ENCODE measurements at places on chromosomes 11 and 22. TPM values are rescaled to one million over a fixed set of nuclear protein-coding genes. Genes with fewer than 3 reads are reported as not detected.

GRCh38 chr22:19942157-19943081 is 801 bp upstream of the TXNRD2 start:
- H3K36me3 ChIP-seq: peaks cover 4% of the 10 kb centered on the region
- peaks cover 28% of the 10 kb centered on the region for H3K4me1 ChIP-seq
- H3K27me3 ChIP-seq: no peaks in the 10 kb centered on the region
- no peak for DNase-seq

GRCh38 chr11:125091247-125091876 is 20.1 kb downstream of the TMEM218 start:
- no peak for DNase-seq
- H3K27ac ChIP-seq: no peak overlapping the region
- no peaks in the 10 kb centered on the region for H3K27me3 ChIP-seq
- peaks cover 2% of the 10 kb centered on the region for H3K4me1 ChIP-seq

- H3K4me1 ChIP-seq: no peaks in the 10 kb centered on the region
- no peak overlapping the region for H3K4me3 ChIP-seq
- no peaks in the 10 kb centered on the region for H3K36me3 ChIP-seq
Measured at GRCh38 chr11:41403458-41403857, 56.0 kb downstream of the LRRC4C start.

DNA sequence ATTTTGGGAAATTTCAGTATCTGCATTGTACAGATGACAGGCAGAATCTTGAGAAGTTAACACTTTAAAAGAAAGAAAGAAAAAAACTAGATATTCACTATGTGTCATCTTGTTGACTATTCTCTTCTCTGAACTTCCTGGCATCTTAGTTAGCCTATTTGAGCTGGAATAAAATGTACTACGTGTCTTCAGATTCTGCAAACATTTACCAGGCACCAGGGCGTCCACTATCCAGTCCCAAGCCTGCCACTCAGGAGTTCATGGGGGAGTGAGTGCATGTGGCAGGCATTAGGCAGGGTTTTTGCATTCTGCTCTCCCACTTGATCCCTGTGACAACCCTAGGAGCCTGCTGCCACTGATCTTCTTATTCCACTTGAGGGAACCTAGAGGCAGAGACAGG is 25.0 kb downstream of the TIMP3 start:
- no peaks in the 10 kb centered on the region for H3K27me3 ChIP-seq
- no peak overlapping the region for H3K4me3 ChIP-seq
- H3K36me3 ChIP-seq: no peaks in the 10 kb centered on the region

DNA sequence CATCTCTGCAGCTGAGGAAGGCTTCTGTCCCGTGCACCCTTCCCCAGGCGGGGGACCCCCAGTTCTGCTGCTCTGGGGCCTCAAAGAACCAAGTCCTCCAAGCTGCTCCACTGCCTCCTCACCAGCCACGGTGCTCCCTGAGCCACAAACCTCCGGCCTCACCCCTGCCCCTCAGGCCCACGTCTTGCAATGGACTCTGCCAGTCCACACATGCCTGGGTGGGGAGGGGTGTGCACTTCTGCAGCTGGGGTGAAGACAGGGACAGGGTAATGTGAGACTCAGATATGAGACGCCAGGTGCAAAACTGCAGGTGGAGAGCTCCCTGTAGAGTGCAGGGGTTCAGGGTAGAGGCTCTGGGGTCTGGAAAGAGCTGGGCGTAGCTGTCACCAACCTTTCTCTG is 3.2 kb upstream of the PTDSS2 start:
- no peaks in the 10 kb centered on the region for H3K36me3 ChIP-seq
- DNase-seq: peak; percentile 41
- no peak overlapping the region for H3K4me3 ChIP-seq
- peaks cover 4% of the 10 kb centered on the region for H3K27me3 ChIP-seq

DNA sequence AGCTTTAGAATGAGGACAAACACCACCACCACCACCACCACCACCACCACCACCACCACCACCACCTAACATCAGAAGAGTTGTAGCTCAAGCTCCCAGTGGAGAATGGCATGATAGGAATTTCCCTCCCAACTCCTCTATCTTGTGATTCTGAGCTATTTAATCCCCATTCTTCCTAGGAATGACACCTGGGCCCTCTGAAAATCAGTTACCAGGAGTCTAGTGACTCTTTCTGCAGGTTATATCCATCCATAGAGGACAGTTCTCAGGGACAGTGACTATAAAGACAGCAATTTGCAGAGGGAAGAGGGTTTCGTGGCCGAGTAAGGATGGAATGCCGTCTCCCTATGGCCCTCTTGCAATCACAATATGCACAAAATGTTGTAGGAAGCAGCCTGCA is 27.8 kb downstream of the MYH9 start:
- no peak for DNase-seq
- H3K27me3 ChIP-seq: no peaks in the 10 kb centered on the region
- H3K27ac ChIP-seq: peak overlapping the region; percentile 80
- no peak overlapping the region for H3K4me3 ChIP-seq

GRCh38 chr11:38006466-38006865 is 1408.4 kb upstream of the RAG2 start:
- no peak for DNase-seq
- no peak overlapping the region for H3K27ac ChIP-seq
- H3K4me1 ChIP-seq: no peaks in the 10 kb centered on the region
- no peaks in the 10 kb centered on the region for H3K27me3 ChIP-seq
- no peaks in the 10 kb centered on the region for H3K36me3 ChIP-seq

DNA sequence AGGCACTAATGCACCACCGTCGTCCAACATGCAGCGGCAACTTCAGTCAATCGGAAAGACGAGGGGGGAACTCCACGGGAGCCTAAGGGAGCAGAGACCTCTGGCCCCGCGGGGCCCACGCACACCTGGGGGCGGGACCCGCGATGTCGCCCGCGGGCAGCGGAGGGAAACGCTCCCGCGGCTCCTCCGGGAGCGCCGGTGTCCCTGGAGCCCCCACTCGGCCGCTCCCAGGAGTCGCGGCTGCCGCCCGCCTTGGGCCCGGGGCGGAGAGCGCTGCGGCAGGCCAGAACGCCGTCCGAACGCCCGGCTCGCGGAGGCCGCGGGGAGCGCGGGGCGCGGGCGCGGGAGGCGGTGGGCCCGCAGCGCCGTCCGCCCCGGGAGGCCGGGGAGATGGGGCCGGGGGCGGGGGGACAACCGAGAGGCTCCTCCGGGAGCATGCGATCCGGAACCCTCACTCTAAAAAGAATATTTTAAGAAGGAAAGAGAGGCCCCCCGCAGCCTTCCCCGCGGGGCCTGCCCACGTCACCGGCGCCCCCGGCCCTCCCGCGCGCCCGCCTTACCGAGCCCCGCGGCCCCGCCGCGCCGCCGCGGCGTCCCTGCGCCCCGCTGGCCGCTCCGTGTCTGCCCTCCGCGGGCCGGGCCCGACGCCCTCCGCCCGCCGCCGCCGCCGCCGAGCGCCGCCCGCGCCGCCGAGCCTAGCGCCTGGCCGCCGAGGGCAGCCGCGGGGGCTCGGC is 86.6 kb upstream of the ARHGAP32 start:
- no peak for DNase-seq
- H3K36me3 ChIP-seq: no peaks in the 10 kb centered on the region
- H3K4me3 ChIP-seq: peak overlapping the region; percentile 63
- peaks cover 48% of the 10 kb centered on the region for H3K27me3 ChIP-seq

DNA sequence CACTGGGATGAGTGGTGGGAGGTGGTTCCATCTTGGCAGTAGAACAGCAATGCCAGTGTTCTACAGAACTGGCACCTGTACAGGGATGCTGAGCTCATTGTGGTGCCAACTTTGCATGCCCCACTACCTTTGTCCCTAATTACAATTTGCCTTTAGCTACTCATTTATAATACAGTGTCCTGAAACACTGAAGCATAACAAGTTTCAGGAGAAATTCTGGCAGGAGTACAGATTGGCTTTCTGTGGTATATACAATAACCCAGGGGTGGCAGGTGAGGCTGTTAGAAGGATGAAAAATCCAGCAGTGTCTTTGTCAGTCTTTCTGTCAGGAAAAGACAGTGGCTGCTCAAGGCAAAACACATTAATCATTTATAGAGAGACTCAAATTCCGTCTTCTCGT is 240.3 kb downstream of the FAM76B start:
- H3K27me3 ChIP-seq: no peaks in the 10 kb centered on the region
- no peak overlapping the region for H3K4me3 ChIP-seq
- no peaks in the 10 kb centered on the region for H3K36me3 ChIP-seq
- no peaks in the 10 kb centered on the region for H3K4me1 ChIP-seq
- DNase-seq: no peak
- no peak overlapping the region for H3K27ac ChIP-seq

DNA sequence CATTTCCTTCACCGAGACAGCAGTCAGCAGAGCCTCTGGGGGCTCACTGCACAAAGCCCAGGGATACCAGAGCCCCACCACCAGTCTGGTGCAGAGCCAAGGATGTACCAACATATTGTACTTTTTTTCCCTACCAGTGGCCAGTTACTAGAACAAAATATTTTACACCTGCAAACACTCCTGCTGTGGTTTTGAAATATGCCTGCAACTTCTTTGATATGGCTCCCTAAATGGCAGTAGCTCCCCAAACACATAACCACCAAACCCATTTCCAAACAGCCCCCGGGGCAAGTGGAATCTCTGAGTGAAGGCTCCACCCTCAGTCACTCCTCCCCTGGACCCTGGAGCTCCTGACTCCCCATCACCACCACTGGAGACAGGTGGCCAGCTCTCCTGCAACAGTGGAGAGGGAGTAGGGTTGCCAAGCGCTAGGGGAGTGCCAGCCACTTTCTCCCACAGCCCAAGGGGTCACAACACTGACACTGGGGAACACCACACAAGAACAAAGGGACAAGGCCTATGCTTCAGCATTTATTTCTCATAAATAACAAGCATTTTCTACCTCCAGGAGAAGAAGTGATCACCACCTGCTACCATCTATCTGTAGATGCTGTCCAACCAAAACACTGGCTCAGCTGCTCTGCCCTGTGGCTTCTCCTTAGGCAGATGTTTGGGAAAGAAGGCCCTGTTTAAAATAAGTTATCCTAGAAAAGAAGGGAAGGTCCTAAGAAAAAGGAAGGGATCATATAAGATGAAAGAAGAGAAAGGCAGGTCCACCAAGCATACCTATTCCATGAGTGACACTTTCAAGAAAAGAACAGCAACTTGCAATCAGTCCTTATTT is 15.1 kb downstream of the DGCR2 start:
- H3K4me1 ChIP-seq: peaks cover 46% of the 10 kb centered on the region
- H3K4me3 ChIP-seq: no peak overlapping the region
- DNase-seq: no peak
- H3K27ac ChIP-seq: peak overlapping the region; percentile 33

GRCh38 chr22:45966895-45967365 is 10.0 kb downstream of the WNT7B start:
- H3K4me1 ChIP-seq: peaks cover 2% of the 10 kb centered on the region
- H3K4me3 ChIP-seq: no peak overlapping the region
- H3K36me3 ChIP-seq: no peaks in the 10 kb centered on the region

- no peak overlapping the region for H3K4me3 ChIP-seq
- no peak overlapping the region for H3K27ac ChIP-seq
- H3K27me3 ChIP-seq: peaks cover 20% of the 10 kb centered on the region
- no peak for DNase-seq
Measured at GRCh38 chr22:45072322-45072903, 62.6 kb upstream of the PHF21B start.

DNA sequence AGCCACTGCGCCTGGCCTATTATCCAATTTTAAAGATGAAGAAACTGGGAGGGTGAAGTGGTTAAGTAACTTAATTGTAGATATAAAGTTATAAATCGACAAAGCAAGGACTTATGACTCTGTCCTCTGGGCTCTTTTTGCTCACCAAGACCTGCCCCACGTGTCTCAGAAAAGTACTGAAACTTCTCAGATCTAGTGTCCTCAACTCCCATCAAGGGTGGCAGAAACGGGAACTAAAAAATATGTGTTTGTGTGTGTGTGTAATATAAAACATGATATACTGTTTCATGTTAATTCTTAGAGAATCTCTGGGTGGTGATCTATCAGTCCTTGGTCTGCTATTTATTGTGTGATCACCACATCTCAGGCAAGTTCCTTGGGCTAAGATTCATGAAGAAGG is 104.9 kb downstream of the GAB2 start:
- H3K27ac ChIP-seq: no peak overlapping the region
- no peaks in the 10 kb centered on the region for H3K27me3 ChIP-seq
- H3K36me3 ChIP-seq: peaks cover 18% of the 10 kb centered on the region
- H3K4me3 ChIP-seq: no peak overlapping the region
- no peak for DNase-seq
- peaks cover 62% of the 10 kb centered on the region for H3K4me1 ChIP-seq

DNA sequence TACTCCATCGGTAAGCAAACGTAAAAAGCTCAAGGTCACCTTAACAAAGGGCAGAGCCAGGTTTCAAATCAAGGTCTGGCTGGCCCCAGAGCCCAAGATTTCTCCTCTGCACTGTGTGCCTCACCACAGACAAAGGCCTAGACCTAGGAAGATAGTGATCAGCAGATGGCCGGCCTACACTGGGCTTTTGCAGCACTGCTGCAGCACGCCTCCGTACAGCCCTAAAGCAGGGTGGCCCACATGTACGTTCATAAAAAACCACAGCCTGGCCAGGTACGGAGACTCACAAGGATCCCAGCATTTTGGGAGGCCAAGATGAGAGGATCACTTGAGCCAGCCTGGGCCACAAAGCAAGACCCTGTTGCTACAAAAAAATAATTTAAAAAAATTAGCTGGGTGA is 106.3 kb upstream of the PITPNB start:
- no peak overlapping the region for H3K4me3 ChIP-seq
- peak; percentile 23 for DNase-seq
- H3K36me3 ChIP-seq: no peaks in the 10 kb centered on the region
- H3K27ac ChIP-seq: no peak overlapping the region
- H3K4me1 ChIP-seq: no peaks in the 10 kb centered on the region
- H3K27me3 ChIP-seq: no peaks in the 10 kb centered on the region

GRCh38 chr11:45786272-45786671 is 18.7 kb upstream of the SLC35C1 start:
- H3K4me3 ChIP-seq: no peak overlapping the region
- peaks cover 3% of the 10 kb centered on the region for H3K4me1 ChIP-seq
- H3K27ac ChIP-seq: no peak overlapping the region

DNA sequence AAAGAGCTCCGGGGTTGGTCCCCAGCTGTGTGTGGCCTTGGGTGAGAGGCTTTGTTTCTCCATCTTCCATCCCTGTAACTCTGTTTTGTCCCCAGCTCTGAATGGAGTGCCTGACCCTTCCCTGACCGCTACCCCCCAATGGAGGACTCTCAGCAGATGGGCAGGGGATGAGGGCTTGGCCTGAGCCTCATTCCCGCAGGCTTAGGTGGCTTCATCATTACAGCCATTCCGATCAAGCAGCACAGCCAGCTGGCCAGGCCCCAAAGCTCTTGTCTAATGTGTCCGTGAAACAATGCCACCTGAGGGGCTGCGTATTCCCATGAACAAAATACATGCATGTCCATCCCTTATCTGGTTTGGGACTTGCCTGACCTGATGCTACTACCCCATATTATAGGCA is 3.9 kb upstream of the CDC42EP2 start:
- H3K27me3 ChIP-seq: peaks cover 9% of the 10 kb centered on the region
- H3K4me3 ChIP-seq: no peak overlapping the region
- H3K27ac ChIP-seq: no peak overlapping the region
- no peak for DNase-seq

- H3K27me3 ChIP-seq: no peaks in the 10 kb centered on the region
- DNase-seq: no peak
- no peaks in the 10 kb centered on the region for H3K36me3 ChIP-seq
- H3K4me1 ChIP-seq: no peaks in the 10 kb centered on the region
Measured at GRCh38 chr11:110955776-110956175, 243.5 kb upstream of the ARHGAP20 start.

NRXN2 gene
- total RNA-seq: 0.23 TPM

SMC1B gene
- 0.68 TPM for total RNA-seq

GUCD1 gene
- total RNA-seq: 130 TPM

TMEM134 gene
- 41.9 TPM for total RNA-seq

KCNK4 gene
- not detected for total RNA-seq

ELMOD1 gene
- total RNA-seq: not detected

PATE4 gene
- total RNA-seq: not detected

All from activated CD8-positive, alpha-beta memory T cell treated with anti-CD3 and anti-CD28 coated beads, Interleukin-2, amount 10 ng/mL, durations not matched to agents 7 days and 5 days (primary cell).